ENCODE measurements at places on chromosomes 6 and 20. TPM values are rescaled to one million over a fixed set of nuclear protein-coding genes. Genes with fewer than 3 reads are reported as not detected.
A peak's percentile ranks its signal among the peaks of the same experiment; 100 is the strongest.

The ADGRG6 gene
- 30.3 TPM for total RNA-seq

The WFDC2 gene
- 159 TPM for total RNA-seq

The AKAP12 gene
- total RNA-seq: 9.2 TPM

GRCh38 chr20:37755665-37756064, 61.8 kb downstream of the CTNNBL1 start:
- no peak for DNase-seq
- H3K27ac ChIP-seq: no peak overlapping the region
- no peak overlapping the region for H3K4me3 ChIP-seq
- no peaks in the 10 kb centered on the region for H3K36me3 ChIP-seq

- no peak for DNase-seq
- H3K27ac ChIP-seq: no peak overlapping the region
- no peak overlapping the region for H3K4me3 ChIP-seq
- no peaks in the 10 kb centered on the region for H3K36me3 ChIP-seq
- H3K4me1 ChIP-seq: no peaks in the 10 kb centered on the region
Observed at GRCh38 chr6:5552243-5552642, 290.9 kb downstream of the FARS2 start.

DNA sequence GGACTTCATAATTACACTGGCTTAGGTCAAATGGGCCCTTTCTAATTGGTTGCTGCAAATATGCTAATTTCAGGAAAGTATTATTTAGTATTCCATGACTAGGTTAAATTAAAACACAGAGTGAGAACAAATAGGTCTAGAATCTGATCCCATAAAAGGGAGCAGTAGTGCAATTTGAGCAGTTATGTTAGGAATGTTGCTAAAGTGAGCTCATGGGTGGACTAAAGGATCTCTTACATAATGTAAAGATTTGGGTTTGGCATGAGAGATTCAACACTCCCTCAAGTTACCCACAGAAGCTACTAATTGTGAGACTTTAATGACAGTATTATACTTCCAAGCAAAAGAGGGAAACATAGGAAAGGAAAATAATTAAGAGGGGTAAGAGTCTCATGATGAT, 109.1 kb downstream of the C6orf58 start:
- DNase-seq: no peak
- no peaks in the 10 kb centered on the region for H3K27me3 ChIP-seq
- H3K27ac ChIP-seq: no peak overlapping the region
- H3K4me3 ChIP-seq: no peak overlapping the region

- H3K27me3 ChIP-seq: no peaks in the 10 kb centered on the region
- H3K4me3 ChIP-seq: peak overlapping the region; percentile 25
- H3K27ac ChIP-seq: peak overlapping the region; percentile 76
- H3K4me1 ChIP-seq: peaks cover 27% of the 10 kb centered on the region
- peak; percentile 99 for DNase-seq
Observed at GRCh38 chr20:56554869-56555268, 21.8 kb downstream of the FAM209B start.

GRCh38 chr6:133046576-133046975, 194.6 kb upstream of the EYA4 start:
- no peaks in the 10 kb centered on the region for H3K27me3 ChIP-seq
- H3K4me1 ChIP-seq: no peaks in the 10 kb centered on the region
- H3K27ac ChIP-seq: no peak overlapping the region
- DNase-seq: no peak

Measured in PC-9 (cell line).